Fibroblast of mammary gland (primary cell): ENCODE measurements at places on chromosomes 3 and 15.

DNA sequence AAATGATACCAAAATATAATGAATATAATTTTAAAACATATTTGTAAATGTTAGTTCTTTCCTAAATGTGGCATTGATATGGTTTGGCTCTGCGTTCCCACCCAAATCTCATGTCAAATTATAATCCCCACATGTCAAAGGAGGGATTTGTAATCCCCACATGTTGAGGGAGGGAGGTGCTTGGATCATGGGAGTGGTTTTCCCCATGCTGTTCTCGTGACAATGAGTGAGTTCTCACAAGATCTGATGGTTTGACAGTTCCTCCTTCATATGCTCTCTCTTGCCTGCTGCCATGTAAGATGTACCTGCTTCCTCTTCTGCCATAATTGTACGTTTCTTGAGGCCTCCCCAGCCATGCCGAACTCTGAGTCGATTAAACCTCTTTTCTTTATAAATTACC, 12.0 kb downstream of the CGGBP1 start:
- no peak for DNase-seq

- no peak for DNase-seq
These were observed 33.2 kb downstream of the SCAPER start for GRCh38 chr15:76871930-76872329.

- DNase-seq, result no peak
These were observed 185.9 kb downstream of the ERC2 start for GRCh38 chr3:56282341-56282740.

- DNase-seq, result peak; percentile 82
These were observed 1.4 kb downstream of the PFN2 start for GRCh38 chr3:149969110-149969939.

DNA sequence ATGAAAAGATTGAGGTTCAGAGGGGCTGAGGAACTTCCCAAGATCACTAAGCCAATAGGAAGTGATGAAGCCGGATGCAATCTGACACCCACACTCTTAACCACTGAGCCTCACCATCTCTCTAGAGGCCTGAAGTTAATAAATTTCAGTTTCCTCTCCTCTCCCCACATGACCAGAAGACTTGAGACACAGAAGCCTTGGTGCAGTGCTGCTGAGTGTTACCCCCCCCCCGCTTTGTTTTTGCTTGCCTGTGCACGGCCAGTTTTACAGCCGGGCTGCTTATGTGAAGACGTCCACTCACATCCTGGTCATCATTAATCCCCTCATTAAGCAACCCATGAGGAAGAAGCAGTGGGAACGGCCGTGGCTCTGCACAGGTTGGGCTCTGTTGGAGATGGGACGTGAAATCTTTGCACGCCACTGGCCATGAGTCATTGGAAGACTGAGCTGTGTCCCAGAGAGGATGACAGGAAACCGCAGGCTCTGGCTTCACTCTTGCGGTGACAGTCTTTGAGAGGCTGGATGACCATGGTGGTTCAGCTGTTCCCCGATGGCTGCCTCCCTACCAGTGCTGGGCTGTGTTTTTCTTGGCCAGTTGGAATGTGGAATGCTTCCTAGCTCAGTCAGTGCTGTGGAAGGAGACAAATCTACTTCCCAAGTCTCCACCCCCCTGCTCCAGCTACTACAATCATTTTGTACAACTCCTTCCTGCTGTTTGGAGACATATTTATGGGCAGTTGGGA, 232.6 kb upstream of the LRTM1 start:
- DNase-seq, result peak; percentile 100

DNA sequence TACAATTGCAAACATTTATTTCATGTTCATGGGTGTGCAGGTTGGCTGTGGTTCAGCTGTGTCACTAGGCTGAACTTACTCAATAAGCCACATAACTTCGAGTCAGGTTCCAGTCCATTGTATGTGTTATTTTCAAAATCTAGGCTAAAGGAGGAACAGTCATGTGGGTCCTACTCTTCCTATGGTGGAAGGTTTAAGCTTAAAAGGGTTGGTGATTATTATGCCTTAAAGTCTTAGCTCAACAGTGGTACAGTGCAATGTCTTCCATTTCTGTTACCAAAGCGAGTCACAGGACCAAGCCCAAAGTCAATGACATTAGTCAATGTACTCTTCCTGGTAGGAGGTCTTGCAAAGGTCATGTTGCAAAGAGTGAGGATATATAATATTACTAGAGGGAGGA, 78.2 kb downstream of the ATG7 start:
- DNase-seq, result peak; percentile 44

DNA sequence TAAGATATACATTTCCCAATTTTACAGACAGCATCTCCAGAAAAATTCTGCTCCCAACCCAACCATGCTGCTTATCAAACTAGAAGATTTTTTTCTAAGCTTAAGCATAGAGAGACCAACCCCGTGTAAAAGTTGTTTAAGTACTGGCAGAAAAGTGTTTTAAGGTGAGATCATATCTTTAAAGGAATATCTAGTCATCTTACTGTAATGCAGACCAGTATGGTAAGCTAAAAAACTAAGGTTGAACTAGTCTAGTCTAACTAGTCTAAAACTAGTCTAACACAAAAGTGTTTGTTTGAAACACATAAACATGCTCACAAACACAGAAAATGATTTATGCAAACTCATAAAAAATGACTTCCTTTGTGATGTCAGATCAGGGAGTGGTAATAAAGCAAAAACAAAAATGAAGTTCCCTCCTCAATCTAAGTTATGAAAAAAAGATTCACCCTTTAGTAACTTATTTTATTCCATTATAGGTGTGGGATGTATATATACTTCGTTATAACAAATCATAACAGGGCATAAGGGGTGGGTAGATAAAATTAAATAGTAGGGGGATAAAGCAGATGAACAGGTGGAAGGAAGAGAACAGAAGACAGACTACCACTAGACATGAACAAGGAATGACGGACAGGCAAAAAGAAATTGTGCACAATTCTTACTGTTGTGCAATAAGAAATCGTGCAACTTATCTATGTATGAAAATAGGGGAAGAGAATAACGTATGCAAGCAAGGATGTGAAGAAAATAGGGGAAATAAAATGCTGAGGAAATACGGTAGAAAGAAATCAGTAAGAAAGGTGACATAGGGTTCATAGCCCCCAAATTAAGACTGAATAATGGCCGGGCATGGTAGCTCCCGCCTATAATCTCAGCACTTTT, 10.0 kb downstream of the MYO5A start:
- no peak for DNase-seq

DNA sequence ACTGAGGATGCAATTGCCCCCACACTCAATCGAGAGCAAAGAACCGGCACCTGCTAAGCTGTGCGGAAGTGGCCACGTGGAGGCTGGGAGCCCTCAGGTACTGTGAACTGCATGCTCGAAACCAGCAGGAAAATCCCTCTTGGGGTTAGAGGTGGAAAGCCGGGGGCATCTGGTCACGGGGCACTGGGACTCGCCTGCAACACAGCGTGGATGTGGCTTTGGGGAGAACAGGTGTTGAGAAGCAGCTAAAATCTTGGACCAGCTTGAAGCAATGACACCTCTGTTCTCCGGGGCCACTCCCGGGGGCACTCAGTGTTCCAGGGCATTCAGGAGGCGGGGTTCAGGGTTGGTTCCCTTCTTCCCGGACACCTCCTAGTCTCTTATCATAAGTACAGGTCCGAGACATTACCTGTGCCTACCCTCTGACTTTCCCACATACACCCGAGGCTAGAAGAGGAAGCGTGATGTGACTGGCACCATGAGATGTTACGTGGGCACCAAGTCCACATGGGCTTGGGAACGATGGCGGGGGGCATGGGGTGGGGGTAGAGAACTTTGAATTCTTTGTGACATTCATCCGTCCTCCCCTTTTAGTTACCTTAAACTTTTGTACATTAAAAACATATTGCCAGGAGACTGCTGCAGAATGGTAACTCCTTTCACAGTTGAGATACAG, 172.0 kb downstream of the ADAMTS17 start:
- DNase-seq, result no peak

DNA sequence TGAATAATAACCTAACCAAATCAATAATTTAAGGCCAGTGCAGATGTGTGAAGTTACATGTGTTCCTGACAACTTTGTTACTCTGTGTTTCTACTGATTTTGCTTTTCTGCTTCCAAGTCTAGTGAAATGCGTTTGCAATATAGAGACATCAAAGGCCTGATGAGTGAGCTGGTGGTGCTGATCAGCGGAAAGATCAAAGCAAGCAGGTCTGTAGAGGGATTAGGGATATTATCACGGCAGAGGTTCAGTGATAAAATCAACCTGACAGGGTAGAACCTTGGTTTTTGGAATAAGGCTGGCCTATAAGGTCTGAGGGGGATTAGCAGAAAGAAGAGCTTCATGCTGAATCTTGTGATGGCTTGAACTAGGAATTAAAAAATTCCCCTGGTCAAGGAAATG, 111.7 kb downstream of the EDEM1 start:
- no peak for DNase-seq

DNA sequence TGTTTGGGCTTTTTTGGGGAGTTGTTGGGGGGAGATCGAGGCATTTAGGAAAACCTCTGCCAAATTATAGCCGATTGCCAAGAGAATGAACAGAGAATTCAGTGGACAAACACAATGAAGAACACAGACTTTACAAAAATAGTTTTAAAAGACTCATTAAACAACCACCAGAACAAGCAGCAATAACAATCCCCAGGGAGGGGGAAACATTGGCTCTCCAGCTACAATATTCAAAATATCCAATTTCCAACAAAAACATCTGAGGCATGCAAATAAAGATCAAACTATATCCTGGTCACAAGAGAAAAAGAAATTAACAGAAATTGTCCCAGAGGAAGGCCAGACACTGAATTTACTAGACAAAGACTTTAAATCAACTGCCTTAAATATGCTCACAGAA, 24.5 kb upstream of the ANKRD28 start:
- no peak for DNase-seq

DNA sequence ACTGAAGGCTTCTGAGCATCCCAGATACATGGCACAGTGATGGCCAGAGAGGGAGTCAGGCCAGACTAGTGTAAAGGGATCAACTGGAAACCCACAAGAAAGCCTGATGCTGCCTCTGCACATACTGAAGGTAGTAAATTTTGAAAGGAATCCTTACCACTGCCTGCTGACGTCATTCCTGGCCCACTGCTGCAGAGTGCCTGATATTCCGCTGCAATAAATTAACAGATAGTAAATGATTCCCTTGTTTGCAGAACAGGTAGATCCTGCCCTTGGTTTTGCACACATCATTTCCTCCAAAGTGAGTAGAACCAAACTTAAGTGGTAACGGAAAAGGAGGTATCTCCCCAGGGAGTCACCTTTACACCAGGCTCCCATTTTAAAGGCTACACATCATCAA, 146.7 kb downstream of the FBN1 start:
- DNase-seq, result no peak

DNA sequence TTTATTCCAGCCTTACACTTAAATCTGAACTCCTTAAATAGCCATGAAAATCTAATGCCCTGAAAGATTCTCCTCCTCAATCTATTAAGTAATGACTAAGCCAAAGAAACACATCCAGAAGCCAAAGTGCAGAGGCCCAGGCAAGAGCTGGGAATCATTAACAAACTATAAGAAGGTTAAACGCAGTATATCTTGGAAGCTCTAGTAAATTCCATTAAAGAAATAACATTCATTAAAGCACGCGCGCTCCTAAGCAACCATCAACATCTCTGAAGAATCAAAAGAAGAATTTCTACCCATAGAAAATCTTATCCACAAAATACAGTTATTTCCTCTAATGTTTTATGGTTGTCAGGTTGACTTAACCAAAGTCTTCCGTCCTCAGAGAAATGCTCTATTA, 29.5 kb downstream of the MB21D2 start:
- peak; percentile 31 for DNase-seq

DNA sequence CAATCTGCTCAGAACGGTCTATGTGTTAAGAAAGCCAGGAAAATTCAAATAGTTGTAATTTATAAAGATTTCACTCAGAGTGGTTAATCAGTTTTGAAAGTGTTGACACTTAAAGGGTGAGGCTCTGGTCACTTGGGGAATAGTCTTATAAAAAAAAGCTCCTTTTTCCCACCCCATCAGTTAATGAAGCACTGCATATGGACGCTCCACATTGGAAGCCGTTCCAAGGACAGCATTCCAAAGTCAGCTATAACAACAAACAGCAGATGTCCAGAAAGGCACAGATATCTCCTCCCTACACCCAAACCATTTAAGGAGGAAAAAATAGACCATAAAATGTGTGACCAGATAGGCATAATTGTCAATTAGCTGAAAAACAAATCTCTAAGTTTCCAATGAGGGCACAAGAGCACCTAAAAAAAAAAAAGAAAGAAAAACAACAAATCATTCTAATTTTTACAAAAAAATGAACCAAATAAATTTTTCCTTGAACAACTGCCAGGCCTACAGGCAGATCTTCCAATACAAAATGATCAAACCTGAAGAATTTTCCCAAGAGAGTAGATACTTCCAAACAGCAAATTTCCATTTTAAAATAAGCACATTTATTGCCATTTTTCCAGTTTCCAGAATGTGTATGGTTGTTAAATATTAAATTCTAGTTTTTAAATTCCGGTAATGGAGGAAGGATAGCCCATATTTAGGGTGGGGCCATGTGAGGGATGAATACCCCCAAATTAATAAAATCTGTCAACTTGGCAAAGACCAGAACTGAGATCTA, 198.3 kb downstream of the ERC2 start:
- no peak for DNase-seq

DNA sequence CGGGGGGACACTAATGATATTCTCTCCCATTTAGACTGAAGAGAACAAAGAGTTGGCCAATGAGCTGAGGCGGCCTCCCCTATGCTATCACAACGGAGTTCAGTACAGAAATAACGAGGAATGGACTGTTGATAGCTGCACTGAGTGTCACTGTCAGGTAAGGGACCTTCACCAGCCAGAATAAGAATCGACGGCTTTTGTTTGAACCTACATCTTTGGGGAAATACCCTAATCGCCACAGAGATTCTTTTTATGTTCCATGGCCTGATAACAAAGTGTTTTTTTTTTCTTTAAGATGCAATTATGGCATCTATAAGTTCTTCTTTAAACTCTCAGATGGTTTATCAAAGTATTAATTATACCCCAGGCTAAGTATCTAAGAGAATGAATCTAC, 3.4 kb downstream of the THBS1 start:
- DNase-seq, result no peak

DNA sequence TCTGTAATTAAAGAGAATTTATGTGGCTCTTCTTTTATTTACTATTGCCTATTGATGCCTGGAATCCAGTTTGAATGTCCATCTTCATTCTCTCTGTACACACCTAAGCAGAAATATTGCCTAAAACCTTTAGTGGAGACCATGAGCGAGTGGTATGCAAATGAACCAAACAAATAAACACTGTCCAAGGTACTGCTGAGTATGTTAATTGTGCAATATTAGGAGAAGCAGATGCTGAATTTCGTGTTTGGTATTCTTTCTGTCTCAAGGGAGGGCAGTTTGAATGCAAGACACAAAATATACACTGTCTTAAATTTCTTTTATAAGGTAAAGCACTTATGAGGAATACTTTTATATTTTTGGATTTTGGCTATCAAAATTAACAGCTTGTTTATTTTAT, 440.9 kb downstream of the RBMS3 start:
- DNase-seq, result peak; percentile 38

GRCh38 chr3:4999531-5000184, 20.4 kb downstream of the BHLHE40 start:
- no peak for DNase-seq
